ENCODE measurements at places on chromosomes 3 and 15. TPM values are rescaled to one million over a fixed set of nuclear protein-coding genes. Genes with fewer than 3 reads are reported as not detected.

Gene TMCO5A
- not detected for total RNA-seq

Gene FAM43A
- 12.5 TPM for total RNA-seq

Gene ZNF660
- 1.1 TPM for total RNA-seq

Gene KY
- total RNA-seq, result 0.59 TPM

Gene CELF6
- 0.28 TPM for total RNA-seq

Gene SEC22C
- total RNA-seq, result 32.3 TPM

Gene AGBL1
- total RNA-seq, result not detected

Gene PCSK6
- 19.9 TPM for total RNA-seq

Gene PAK6
- 15.3 TPM for total RNA-seq

Gene TM4SF4
- not detected for total RNA-seq

Gene PTH1R
- total RNA-seq, result 7.2 TPM

Gene GP9
- not detected for total RNA-seq

Gene ADGRG7
- not detected for total RNA-seq

Gene NRG4
- total RNA-seq, result 1.1 TPM

Gene XCR1
- total RNA-seq, result not detected

Gene TCTA
- 23.1 TPM for total RNA-seq

Gene BSN
- 0.63 TPM for total RNA-seq

Gene PDZRN3
- 87.4 TPM for total RNA-seq

Gene PLIN1
- total RNA-seq, result 3.6 TPM

Gene PGBD4
- 2.0 TPM for total RNA-seq

Gene PAK2
- 48.7 TPM for total RNA-seq

Gene EAF2
- 3.2 TPM for total RNA-seq

Gene SI
- not detected for total RNA-seq

Gene ZNF502
- total RNA-seq, result 2.3 TPM

Gene TMEM108
- total RNA-seq, result 5.1 TPM

Gene BLM
- total RNA-seq, result 26.7 TPM

Gene SPATA12
- not detected for total RNA-seq

Measured in right atrium auricular region (tissue), 2 donors.